Lung (tissue), 17 donors: ENCODE measurements at places on chromosomes 13 and 19. TPM values are rescaled to one million over a fixed set of nuclear protein-coding genes. Genes with fewer than 3 reads are reported as not detected.

The KLK10 gene
- polyA plus RNA-seq = 15.5 TPM

The PLIN5 gene
- 33.5 TPM for polyA plus RNA-seq

The KIR2DL1 gene
- polyA plus RNA-seq = 0.16 TPM

The LILRB1 gene
- 90.5 TPM for polyA plus RNA-seq

DNA sequence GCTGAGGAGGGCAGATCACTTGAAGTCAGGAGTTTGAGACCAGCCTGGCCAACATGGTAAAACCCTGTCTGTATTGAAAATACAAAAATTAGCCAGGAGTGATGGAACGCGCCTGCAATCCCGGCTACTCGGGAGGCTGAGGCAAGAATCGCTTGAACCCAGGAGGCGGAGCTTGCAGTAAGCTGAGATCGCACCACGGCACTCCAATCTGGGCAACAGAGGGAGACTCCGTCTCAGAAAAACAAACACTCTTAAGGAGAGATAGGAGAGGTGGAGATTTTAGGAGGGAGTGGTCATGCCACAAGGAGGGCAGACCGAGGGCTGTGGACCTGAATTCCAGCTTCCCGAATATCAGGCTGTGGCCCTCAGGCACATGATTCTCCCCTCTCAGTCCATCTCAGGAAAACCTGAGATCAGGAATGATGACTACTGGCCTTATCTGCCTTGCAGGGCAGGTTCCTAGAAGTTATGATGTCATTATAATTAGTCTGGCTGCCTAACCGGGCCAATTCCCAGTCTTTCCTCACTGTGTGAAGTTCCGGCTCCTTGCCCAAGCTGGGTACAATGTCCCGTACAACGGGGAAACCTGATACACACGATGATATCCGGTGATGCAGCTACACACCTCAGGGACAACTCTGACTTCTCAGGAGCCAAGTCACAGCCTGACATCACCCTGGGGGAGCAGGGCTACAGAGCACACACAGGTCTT lies 2.5 kb downstream of the SLC35E1 start:
- no peak for DNase-seq
- no peaks in the 10 kb centered on the region for H3K27me3 ChIP-seq
- peaks cover 14% of the 10 kb centered on the region for H3K36me3 ChIP-seq
- H3K4me1 ChIP-seq = peaks cover 2% of the 10 kb centered on the region

DNA sequence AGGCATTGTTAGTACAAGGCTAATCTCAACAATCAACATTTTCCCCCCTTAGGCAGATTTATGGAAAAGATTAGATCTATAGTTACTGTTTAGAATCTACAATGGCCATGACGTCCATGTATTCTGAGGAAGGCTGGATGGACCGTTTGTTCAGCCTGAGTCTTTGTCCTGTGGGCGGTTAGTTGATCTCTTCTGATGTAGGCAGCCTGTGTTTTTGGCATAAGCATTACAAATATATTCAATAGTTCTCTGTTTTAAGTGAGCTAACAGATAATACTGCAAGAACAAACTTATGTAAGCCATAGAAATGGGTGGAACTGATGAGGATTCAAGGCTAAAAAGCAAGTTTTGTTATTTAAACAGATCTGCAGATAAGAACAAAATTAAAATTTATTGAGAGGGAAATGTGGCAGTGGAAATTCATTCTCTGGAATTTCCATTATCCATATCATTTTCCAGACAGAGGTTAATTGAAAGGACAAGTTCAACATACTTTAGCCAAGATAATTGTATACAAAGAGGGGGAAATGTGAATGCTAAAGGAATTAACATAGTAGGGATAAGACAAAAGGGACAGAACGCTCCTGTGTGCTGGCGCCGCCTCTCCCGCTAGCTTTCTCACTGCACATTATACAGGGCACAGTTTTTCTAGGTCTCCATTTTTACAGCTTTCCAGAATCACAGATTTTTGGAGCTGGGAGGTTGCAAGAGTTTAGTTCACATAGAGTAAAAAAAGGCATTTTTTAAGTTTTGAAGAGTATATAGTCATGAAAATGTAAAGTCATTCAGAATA lies 48.6 kb downstream of the FAM124A start:
- no peaks in the 10 kb centered on the region for H3K27me3 ChIP-seq
- no peaks in the 10 kb centered on the region for H3K36me3 ChIP-seq
- H3K27ac ChIP-seq = no peak overlapping the region
- peak; percentile 91 for DNase-seq
- H3K4me3 ChIP-seq = no peak overlapping the region

DNA sequence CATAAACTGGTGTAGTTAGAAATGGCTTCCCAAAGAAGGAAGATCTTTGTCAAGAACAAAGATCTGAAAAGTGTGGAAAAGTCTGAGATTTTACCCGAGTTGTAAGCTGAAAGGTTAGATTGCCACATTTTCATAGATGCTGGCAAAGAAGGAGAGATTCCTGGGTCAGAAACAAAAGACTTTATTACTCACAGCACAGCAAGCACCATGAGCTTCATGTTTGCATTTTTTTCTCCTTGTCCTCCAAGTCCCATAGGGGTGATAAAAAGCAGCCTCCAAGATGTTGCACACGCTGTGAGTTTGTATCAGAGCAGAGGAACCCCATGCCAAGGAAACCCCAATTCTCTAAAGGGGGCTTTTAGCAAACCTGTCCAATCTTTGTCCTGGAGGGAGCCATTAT lies 29.3 kb downstream of the MZT1 start:
- no peak overlapping the region for H3K4me3 ChIP-seq
- H3K4me1 ChIP-seq = no peaks in the 10 kb centered on the region
- no peaks in the 10 kb centered on the region for H3K36me3 ChIP-seq
- no peaks in the 10 kb centered on the region for H3K27me3 ChIP-seq

DNA sequence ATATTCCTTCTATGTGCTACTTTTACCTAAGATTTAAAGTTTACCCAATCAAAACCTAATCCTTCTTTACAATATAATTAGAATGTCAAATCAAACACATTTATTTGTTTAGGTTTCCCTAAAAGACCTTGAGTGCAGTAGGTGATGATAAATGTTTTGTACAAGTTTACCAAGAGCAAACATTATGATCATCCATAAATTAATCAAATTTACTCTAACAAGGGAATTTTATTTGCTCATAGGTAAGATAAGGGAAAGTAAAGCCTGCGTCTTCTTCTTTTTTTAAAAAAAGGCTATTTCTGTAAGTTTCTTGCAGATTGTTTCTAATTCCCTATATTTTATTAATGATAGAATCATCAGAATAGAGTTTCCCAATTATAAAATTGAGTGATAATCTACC lies 48.0 kb upstream of the PCDH17 start:
- no peaks in the 10 kb centered on the region for H3K27me3 ChIP-seq
- H3K27ac ChIP-seq = no peak overlapping the region
- no peak for DNase-seq
- no peak overlapping the region for H3K4me3 ChIP-seq
- no peaks in the 10 kb centered on the region for H3K36me3 ChIP-seq
- no peaks in the 10 kb centered on the region for H3K4me1 ChIP-seq

DNA sequence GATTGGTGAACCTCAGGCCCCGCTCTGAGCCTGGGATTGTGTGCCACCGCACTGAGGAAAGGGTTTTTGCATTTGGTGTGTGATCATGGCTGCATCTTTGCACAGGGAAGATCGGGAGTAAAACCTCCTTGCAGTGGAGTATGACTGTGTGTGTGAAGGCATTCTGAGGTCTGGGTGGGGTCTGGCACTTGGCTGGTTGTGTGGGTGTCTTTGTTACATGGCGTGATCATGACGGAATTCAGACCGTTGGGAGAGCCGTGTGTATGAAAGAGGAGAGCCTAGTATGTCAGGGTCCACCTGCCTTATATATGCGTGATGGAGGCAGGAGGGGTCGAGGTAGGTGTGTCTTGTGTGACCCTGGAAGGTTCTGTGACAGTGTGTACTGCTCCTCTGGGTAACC lies 740 bp upstream of the BEST2 start:
- peaks cover 16% of the 10 kb centered on the region for H3K27me3 ChIP-seq

GRCh38 chr19:5968431-5969373 lies 9.2 kb downstream of the RANBP3 start:
- no peaks in the 10 kb centered on the region for H3K36me3 ChIP-seq
- peak overlapping the region; percentile 62 for H3K27ac ChIP-seq
- peaks cover 35% of the 10 kb centered on the region for H3K4me1 ChIP-seq
- no peak overlapping the region for H3K4me3 ChIP-seq
